ENCODE measurements at places on chromosomes 12 and 14.

DNA sequence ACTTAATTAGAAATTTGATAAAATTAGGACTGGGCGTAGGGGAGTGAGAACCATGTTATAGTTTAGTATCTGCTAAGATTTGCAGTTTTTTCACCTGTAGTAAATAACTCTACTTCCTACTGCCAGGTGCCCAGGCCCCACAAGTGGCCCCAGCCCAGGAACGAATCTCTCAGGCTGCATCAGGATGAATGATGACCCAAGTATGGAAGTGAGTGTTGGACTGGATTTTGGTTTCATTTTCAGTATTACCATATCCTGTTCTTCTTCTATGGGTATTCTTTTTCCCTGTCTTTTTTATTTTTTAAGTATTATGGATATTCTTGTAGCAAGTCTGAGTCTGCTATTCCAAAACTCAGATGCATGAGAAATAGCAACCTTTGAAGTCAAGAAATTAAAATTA is 120.3 kb upstream of the BCAT1 start:
- no peak for DNase-seq

- DNase-seq: no peak
These were observed 258.6 kb upstream of the NPAS3 start for GRCh38 chr14:32679927-32680612.

DNA sequence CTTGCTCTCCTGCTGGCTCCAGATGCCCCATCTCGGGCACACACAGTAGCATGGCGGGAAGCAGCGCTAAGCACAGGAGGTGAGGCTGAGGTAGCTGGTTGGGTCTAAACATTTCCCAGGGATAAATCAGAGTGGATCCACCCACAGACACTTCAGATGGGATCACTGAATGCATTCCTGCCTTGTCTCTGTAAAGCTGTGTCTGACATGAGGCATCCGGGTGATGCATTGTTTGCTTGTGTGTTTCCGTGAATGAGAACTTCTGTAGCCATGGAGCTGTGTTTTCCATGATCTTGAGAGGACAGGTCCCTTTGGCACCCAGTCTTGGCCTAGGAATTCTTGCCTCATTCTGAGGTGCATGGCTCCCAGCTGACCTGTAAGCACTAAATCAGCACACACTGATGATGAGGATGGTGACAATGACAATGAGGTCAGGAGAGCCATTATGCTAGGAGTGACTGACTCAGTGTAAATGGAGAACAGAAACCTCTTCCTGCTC is 6.7 kb upstream of the KRT75 start:
- no peak for DNase-seq

DNA sequence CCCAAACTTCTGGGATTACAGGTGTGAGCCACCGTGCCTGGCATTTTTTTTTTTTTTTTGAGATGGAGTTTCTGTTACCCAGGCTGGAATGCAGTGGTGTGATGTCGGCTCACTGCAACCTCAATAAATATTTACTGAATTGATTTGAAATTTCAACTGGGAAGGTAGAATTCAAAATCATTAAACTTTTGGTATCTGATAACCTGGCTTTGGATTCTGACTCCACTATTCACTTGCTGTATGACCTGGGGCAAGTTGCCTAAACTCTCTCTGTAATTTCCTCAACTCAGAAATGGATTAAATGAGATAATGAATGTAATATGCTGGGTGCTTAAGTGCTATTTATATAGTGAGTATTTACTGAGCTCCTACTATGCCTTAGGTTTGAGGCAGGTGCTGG is 8.7 kb upstream of the METAP2 start:
- DNase-seq: no peak

DNA sequence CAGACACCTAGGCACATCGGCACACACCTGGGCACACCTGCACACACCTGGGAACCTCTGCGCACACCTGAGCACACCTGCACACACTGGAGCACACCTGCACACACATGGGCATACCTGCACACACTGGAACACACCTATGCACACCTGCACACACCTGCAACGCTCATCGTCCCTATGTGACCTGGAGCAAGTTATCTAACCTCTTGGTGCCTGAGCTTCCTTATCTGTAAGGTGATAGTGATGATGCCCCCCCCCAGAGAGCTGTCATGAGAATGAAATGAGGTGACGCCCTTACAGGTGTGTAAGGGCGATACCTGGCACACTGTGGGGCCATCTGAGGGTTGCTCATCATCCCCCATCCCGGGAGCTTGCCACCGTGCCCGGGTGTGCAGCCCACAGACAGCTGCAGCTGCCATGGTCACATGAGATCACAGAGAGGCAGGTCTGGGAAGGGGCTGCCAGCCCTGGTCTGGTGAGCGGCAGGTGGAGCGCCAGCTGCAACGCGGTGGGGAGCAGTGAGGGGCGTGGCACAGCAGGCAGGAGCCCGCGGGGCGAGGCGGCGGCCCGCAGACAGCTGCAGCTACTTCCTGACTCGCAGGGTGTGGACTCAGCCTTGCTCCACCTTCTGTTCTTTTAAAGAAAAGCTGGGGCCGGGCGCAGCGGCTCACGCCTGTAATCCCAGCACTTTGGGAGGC is 59.9 kb upstream of the FBRSL1 start:
- peak; percentile 18 for DNase-seq

DNA sequence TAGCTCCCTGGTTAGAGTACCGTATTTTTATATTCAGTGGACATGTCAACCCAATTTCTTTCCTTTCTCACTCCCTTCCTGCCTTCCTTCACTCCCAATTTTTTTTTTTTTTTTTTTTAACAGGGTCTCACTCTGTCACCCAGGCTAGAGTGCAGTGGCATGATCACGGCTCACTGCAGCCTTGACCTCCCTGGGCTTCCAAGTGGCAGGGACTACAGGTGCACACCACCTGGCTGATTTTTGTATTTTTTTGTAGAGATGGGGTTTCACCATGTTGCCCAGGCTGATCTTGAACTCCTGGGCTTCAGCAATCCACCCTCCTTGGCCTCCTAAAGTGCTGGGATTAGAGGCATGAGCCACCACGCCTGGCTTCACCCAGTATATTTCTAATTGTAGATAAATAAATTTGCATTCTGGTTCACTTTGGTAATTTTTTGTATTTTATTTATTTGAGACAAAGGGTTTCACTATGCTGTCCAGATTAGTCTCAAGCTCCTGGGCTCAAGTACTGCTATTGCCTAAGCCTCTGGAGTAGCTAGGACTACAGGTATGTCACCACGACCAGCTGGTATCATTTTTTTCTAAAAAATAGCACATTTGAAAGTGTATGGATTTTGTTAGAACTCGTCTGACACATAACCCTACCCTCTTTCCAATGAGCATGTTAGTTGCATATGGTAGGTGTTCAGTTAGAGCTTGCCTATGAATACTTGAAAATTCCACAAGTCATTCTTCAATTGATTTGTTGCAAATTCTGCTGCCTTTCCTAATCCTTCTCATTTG is 15.7 kb downstream of the SLC38A2 start:
- no peak for DNase-seq

All from stimulated activated CD8-positive, alpha-beta memory T cell treated with anti-CD3 and anti-CD28 coated beads, Interleukin-15, amount 100 ng/mL, for 1 hour (primary cell).